ENCODE measurements at places on chromosomes 1 and 21. TPM values are rescaled to one million over a fixed set of nuclear protein-coding genes. Genes with fewer than 3 reads are reported as not detected.

LCE1F gene
- polyA plus RNA-seq: not detected

NBPF4 gene
- polyA plus RNA-seq: not detected

USH2A gene
- 0.06 TPM for polyA plus RNA-seq

MARK1 gene
- polyA plus RNA-seq: 3.9 TPM

THBS3 gene
- 40.9 TPM for polyA plus RNA-seq

ACTL8 gene
- not detected for polyA plus RNA-seq

CFHR3 gene
- polyA plus RNA-seq: 0.04 TPM

SERPINC1 gene
- 0.54 TPM for polyA plus RNA-seq

CFHR5 gene
- not detected for polyA plus RNA-seq

SERTAD4 gene
- 2.2 TPM for polyA plus RNA-seq

CCDC190 gene
- 0.07 TPM for polyA plus RNA-seq

HCRTR1 gene
- polyA plus RNA-seq: 0.81 TPM

TMEM82 gene
- 15.6 TPM for polyA plus RNA-seq

C4BPA gene
- 0.04 TPM for polyA plus RNA-seq

CLCA2 gene
- polyA plus RNA-seq: 1.0 TPM

CAPN2 gene
- 71.3 TPM for polyA plus RNA-seq

GABRD gene
- polyA plus RNA-seq: 0.54 TPM

Measured in large intestine (tissue), 12 donors.